Activated CD8-positive, alpha-beta memory T cell treated with anti-CD3 and anti-CD28 coated beads for 24 hours (primary cell): ENCODE measurements at places on chromosomes 16 and 17.
A peak's percentile ranks its signal among the peaks of the same experiment; 100 is the strongest.

DNA sequence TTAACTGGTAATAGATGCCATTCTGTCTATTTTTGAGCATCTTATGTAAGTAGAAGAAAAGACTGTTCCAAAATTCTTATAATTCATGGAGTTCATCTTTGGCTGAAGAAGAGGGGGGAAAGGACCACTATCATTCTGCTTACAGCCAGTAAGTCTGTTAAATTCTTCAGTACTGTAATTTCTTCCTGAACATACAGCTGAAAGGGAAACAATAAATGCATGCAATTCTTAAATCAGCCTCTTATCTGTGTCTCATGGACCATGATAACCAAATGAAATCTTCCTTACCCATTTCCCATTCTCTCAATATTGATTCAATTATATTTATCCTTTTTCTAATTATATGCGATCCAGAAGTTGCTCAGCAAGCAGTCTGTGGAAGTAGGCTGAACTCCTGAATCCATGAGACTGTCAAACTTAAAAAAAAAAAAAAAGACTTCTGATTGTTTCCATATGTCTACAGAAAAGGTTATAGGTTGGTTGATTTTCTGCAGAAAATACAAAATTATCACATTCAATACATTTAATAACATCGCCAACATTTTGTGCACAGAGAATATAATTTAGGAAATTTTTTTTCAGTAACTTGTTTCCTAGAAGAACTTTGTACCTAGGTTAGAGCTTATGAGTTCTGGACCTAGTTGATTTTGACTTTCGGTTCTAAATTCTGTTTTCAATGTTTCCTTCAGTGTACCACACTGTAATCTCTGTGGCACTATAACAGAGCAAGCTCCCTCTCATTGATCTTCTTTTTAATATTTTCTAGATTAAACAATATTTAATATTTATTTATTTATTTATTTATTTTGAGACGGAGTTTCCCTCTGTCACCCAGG is 1.2 kb upstream of the ABCA9 start:
- DNase-seq: no peak

GRCh38 chr16:76197900-76198299 is 79.3 kb upstream of the CNTNAP4 start:
- no peak for DNase-seq

GRCh38 chr17:71111934-71112333 is 942.6 kb downstream of the KCNJ2 start:
- no peak for DNase-seq

- no peak for DNase-seq
These were observed 52.5 kb downstream of the NFAT5 start for GRCh38 chr16:69618307-69618706.

DNA sequence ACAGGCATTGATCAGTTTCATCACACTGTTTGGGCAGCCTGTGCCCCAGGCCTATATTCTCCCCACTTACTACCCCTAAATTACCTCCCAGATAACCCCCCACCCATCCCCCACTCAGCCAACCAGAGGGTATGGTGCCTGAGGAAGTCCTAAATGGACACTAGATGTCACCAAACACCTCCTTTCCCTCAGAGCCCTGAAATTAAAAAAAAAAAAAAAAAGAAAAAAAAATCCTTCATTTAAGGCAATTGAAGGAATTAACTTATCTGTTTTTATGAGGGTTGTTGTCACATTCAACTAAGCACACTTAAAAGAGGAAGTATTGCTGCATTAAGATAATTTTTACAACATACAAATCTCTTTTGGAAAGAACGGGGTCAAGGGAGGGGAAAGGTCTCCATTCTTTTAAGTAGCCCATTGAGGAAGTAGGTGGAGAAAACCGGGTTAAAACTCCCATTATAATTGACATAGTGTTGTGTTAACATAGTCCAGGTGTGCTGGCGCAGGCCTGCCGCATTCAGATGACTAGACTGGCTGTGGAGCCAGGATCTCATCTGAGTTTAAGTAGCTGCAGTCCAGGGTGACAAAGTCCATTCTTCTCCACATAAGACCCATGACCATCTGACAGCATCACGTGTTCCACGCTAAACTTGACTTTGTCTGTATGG is 46.3 kb downstream of the SNX11 start:
- DNase-seq: no peak

GRCh38 chr16:4663777-4664465 is 29.4 kb upstream of the NUDT16L1 start:
- DNase-seq: no peak

GRCh38 chr16:75774197-75774596 is 47.9 kb upstream of the CPHXL start:
- DNase-seq: no peak

DNA sequence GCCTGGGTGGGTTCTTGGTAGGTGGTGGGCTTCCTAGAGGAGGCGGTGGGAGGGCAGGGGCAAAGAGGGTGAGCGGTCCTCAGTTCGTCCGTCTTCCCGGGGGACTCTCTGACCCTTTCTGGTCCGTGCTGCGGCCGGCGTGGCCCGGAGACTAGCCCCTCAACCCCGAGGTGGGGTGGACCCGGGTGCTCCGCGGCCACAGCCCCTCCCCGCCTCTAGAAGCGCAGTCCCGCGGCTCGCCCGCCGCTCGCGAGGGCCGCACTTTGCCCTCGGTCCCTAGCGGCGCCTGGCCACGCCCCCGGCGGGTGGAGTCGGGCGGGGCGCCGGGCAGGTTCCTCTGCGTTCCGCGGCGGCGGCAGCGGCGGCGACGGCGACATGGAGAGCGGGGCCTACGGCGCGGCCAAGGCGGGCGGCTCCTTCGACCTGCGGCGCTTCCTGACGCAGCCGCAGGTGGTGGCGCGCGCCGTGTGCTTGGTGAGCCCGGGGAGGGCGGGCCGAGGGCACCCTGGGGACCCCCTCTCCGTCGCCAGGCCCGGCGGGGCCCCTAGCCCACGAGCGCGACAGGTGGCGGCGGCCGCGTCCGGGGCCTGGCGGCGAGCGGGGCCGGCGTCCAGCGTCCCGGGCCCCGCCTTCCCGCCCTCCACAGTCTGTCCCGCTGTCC is at the start of gene SYNGR2:
SYNGR2 (plus strand) TSS at position 340 of the 661 bp plus-strand sequence; CDS start at position 376, 36 bp downstream.
- DNase-seq: peak; percentile 93

- DNase-seq: peak; percentile 93
These were observed 2.6 kb upstream of the TSPOAP1 start for GRCh38 chr17:58330997-58331814.

- no peak for DNase-seq
These were observed 46.4 kb downstream of the STAT5A start for GRCh38 chr17:42334677-42335076.

DNA sequence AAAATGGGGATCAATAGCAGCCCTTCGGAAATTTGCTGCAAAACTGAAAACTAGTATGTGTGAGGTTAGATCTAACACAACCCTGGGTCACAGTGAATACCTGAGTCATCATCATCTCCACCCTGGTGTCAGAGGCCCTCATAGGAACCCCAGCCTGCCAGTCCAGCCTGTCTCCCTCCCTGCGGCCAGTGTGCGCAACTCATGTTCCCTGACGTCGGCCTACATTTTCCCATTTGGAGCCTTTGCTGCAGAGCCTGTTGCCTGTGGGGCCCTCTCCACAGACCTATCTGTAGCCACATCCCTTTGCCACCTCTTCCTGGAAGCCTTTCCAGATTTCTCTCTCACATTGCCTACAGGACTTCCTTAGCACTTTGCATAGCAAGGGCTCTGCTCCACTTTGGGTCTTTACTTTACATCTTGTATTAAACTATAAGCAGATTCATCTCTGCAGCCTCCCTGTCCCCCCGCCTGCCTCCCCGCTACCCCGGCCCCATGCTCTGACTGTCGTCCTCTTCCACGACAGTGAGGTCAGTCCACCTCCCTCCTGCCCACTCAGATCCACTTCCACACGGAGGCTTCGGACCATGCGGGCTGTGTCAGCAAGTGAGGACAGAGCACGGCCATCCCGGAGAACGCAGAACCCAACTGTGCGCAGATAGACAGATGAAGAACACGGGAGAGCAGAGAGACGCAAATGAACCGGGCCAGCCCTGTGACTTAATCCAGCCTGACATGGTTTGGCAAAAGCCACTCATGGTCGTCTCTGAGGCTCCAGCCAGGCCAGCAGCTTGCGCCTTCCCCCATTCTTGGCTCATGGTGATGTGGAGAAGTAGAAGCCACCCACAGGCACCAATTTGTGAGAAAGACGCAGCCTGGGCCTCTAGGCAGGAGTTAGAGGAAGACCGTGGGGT is 31.0 kb downstream of the NGFR start:
- no peak for DNase-seq

- no peak for DNase-seq
These were observed 4.9 kb upstream of the CIAO3 start for GRCh38 chr16:745739-746138.

GRCh38 chr17:1753767-1754429 is 8.0 kb upstream of the SERPINF1 start:
- no peak for DNase-seq

- no peak for DNase-seq
These were observed 43.6 kb downstream of the HOXB1 start for GRCh38 chr17:48487221-48487620.

GRCh38 chr16:54080524-54081008 is 206.0 kb downstream of the IRX3 start:
- no peak for DNase-seq

GRCh38 chr16:27449434-27450195 is 47.6 kb downstream of the IL21R start:
- peak; percentile 91 for DNase-seq

GRCh38 chr17:20223808-20224328 is 214.7 kb downstream of the SPECC1 start:
- no peak for DNase-seq

DNA sequence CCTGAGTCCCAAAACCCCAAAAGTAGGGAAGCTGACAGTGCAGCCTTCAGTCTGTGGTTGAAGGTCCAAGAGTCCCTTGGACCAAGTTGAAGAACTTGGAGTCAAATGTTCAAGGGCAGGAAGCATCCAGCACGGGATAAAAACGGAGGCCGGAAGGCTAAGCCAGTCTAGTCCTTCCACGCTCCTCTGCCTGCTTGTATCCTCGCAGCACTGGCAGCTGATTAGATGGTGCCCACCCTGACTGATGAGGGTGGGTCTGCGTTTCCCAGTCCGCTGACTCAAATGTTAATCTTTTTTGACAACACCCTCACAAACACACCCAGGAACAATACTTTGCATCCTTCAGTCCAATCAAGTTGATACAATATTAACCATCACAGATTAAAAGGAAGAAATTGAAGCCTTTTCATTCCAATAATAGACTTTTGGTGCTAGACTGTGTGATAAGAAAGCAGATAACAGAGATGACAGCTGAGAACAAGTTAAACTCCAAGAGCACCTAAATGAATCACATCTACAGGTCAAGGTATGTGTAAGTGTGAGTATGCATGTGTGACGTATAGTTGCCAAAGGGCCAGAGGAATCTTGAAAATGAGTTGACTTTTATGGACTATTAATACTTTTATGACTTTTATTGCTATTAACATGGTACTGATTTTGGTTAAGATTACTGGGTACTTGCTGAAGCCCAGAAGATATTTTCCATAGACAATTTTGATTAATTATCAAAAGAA is 933.5 kb upstream of the SOX9 start:
- DNase-seq: no peak

- DNase-seq: no peak
These were observed 31.9 kb upstream of the ABCC11 start for GRCh38 chr16:48279199-48279598.

DNA sequence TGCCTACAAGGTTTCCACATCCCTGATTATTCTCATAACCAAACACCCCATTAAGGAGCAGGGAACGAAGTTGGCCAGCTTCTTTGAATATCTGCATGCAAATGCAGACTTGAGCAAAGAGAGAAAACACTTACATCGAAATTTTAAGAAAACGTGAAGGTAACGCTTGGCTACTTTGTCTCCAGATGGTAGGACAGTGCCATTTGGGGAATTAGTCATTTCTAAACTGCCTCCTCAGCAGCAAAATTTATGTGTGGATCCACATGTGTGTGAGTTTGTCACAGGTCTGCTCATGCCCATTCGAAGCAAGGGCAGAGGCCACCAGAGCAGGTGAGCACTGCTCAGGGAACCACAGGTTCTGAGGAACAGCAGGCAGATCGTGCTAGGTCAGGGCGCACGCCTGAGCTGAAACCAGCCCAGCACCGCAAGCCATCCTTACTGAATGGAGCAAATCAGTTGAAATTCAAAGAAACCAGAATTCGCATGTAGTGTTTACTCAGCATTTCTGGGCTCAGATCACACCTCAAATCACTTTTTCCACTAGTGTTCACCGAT is 80.1 kb downstream of the SOCS1 start:
- DNase-seq: peak; percentile 74

DNA sequence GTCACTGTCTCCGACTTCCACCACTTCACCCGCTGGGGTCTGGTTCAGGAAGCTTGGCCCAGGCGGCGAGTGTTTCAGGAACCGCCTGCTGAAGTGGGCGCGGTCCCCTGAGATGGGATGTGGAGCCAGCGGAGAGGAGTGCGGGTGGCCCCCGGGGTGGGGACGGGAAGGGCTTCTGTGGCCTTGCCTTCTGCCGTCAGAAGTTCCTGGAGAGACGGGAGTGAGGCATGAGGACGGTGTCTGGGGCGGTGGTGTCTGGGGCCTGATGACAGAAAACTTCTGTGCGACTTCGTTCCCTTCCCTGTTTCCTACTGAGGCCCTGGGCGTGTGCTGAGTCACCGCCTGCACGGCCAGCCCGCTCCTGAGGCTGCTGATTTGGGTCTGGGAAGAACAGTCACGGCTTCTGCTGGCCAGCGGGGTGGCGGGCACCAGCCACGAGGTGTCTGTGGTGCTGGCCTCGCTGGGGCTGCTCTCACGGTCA is 12.3 kb upstream of the NLRC3 start:
- DNase-seq: no peak

DNA sequence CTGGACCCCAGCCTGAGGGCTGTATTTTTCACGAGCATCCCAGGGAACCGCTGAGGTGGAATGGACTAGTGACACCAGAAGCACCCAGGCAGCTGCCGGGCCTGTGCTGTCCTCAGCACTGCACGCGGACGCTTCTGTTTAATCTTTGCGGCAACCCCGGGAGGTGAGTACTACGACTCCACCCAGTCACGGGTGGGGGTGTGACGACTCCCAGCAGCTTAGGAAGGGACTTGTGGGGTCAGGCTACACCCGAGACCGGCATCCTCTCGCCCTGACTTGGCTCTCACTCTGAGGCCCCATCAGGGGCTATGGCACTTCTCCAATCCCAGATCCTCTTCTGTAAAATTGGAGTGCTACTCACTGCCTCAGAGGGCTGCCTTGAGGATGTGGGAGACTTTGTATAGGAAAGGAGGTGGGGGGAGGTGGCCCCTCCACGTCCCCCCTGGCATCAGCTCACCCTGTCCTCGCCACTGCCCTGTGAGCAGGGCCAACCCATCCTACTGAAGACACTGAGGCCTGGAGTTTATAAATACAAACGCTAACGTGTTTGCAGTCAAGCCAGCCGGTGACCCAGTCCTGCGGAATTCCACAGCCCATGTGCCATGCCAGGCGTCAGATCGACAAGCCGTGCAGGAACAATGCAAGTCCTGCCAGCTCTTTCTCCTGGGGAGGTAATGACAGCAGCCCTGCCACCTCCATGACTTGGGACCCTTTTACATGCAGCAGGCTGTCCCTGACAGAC is 44.4 kb downstream of the PPL start:
- no peak for DNase-seq

- DNase-seq: no peak
These were observed 4.4 kb upstream of the ZNF469 start for GRCh38 chr16:88378401-88378800.
